CD8-positive, alpha-beta memory T cell (primary cell): ENCODE measurements at places on chromosomes 5 and 9. TPM values are rescaled to one million over a fixed set of nuclear protein-coding genes. Genes with fewer than 3 reads are reported as not detected.

- H3K36me3 ChIP-seq: no peaks in the 10 kb centered on the region
- no peaks in the 10 kb centered on the region for H3K27me3 ChIP-seq
- H3K4me1 ChIP-seq: no peaks in the 10 kb centered on the region
- no peak for DNase-seq
Measured at GRCh38 chr5:95988094-95988493, 26.4 kb upstream of the ELL2 start.

GRCh38 chr9:16540743-16541613 is 329.5 kb downstream of the BNC2 start:
- H3K36me3 ChIP-seq: no peaks in the 10 kb centered on the region
- DNase-seq: no peak
- H3K27ac ChIP-seq: no peak overlapping the region
- H3K4me3 ChIP-seq: no peak overlapping the region
- H3K27me3 ChIP-seq: no peaks in the 10 kb centered on the region
- no peaks in the 10 kb centered on the region for H3K4me1 ChIP-seq

GRCh38 chr5:135032999-135033861 is 798 bp downstream of the PITX1 start:
- H3K4me1 ChIP-seq: peaks cover 6% of the 10 kb centered on the region
- no peak for DNase-seq

The SECISBP2 gene
- 37.0 TPM for total RNA-seq

The SNX24 gene
- total RNA-seq: 4.0 TPM

The GNA14 gene
- not detected for total RNA-seq
